ENCODE measurements at places on chromosomes 4 and X.
A peak's percentile ranks its signal among the peaks of the same experiment; 100 is the strongest.

DNA sequence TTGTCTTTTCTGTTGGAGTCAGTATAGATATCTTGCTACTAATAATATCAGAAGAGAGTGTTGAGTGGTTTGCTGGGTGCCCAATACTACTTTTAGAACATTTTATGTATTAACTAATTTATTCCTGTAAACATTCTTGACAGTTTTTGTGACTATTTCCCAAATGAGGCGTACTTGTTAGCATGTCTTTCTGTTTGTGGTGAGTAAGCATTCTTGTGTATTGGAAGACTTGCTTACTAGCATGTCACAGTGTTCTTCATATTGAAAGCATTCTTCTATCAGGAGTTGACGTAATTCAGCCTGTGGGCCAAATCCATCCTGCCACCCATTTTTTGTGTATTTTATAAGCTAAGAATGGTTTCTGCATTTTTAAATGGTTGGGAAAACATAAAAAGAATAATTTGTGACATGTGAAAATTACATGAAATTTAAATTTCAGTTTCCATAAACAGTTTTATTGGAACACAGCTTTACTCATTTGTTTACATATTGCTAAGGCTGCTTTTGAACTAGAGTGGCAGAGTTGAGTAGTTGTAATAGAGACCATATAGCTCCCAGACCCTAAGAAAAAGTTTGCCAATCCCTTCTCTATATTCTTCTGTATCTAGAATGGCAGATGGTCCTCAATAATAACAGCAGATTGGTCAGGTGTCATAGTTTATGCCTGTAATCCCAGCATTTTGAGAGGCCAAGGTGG, 20.4 kb downstream of the REPS2 start:
- DNase-seq = no peak

GRCh38 chr4:52091801-52092200, 40.7 kb downstream of the SPATA18 start:
- peak; percentile 36 for DNase-seq

- DNase-seq = no peak
These were observed 68.9 kb downstream of the INPP4B start for GRCh38 chr4:142777045-142777743.

DNA sequence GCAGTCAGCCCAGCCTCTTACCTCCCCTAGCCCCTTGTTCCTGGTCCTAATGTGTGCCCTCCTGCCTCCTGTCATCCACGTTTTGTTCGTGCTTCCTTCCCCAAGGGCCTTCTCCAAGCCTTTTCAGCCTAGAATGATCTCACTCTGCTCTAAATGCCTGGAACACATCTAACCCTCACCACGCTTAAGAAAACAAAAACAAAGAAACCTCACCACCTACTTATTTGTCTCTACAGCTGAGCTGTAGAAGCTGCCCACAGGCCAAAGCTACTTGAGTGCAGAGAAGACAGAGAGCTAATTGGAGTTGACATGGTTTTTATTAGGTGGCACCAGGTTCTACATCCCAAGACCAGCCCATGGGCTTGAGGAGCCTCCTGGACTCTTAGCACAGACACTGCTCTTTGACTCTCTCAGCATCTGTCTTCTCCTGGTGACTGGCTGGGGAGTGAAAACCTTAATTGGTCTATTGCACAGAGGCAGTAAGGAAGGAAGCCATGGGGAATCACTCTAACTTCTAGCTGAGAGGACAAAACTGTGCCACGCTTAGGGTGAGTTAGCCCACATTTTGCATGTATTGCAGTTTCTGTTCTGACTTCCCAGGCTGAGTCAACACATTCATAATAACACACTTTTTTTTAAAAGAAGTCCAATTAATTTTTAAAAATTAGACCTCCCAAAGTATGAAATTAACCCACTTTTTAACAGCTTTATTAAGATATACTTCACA, 52.3 kb upstream of the PDK3 start:
- no peak for DNase-seq

DNA sequence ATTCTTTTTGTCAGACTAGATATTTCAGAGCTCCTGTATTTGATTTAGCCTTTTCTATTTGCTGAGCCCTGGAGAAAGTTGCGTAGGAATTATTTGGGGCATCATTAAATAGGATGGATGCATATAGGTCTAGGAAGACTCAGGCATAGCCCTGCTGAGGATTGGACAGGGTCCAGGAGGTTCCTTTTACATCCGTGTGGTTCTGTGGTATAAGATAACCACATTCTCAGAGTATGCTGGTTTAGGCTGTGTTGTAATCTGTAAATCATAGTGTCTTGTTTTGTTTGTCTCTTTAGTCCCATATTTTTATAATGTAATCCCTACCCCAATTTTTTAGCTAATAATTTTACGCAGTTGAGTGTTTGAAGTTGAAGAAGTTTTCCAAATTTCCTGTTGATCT, 513.7 kb downstream of the RPA4 start:
- no peak for DNase-seq

- no peak for DNase-seq
These were observed 14.2 kb downstream of the ZNF185 start for GRCh38 chrX:152912106-152912505.

- DNase-seq = no peak
These were observed 21.1 kb downstream of the RBM10 start for GRCh38 chrX:47166126-47166525.

GRCh38 chr4:186946682-186947294, 223.1 kb upstream of the FAT1 start:
- peak; percentile 78 for DNase-seq

DNA sequence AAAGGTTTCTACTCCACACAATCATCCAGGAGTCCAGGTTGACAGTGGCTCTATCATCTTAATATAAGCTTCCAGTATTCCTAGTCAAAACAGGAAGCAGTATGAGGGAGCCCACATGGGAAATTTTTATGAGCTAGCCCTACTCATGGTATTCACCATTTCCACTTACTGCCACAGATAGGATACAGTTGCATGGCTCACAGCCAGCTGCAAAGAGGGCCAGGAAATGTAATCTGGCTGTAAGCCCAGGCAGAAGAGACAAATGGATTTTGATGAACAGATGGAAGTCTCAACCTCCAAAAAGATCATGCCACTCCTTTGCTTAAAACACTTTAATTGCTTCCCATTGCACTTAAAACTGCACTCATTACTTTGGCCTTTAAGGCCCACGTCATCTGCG, 150.6 kb downstream of the ADAMTS3 start:
- no peak for DNase-seq

DNA sequence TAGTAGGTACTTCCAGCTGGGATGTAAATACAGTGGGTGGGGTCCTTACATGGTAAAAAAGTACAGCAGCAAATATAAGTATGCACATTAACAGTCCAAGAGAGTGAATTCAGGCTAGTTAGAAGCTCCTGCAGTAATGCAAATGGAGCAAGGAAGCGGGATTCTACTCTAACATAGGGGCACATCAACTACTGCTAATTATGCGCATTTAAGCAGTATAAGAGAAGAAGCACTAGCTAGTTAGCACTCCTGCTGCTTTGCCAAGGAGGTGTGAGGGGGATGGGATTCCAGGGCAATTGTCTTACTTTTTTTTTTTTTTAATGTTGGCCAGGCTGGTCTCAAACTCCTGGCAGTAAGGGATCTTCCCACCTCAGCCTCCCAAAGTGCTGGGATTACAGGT, 284.1 kb downstream of the CHIC1 start:
- DNase-seq = no peak

DNA sequence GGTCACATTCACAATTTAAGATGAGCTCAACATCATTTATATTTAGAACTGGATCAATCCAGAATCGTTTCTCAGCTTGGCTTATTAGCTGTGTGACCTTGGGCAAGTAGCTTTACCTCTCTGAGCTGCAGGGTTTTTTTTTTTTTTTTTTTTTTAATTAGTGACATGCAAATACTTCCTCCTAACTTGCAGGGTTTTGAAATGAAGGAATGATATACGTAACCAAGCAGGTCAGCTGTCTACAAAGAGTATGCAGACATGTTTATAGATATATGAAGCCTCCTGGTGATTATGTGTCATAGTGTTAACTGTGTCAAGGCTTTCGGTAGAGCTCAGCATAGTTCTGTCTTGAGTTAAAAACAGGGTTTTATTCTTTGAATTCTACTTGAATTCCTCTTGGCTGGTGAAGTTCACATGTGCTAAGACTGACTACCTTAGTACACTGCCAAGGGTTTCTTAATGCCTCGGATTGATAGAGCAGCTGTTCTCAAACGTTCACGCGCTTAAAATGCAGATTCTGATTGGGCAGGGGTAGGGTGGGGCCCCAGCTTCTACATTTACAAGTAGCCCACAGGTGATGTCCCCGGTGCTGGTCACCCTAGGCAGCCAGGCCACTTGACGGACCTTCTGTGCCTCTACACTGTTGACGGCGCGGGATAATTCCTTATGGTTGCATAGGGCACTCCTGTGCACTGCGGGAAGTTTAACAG, 654 bp upstream of the STS start:
- DNase-seq = no peak

DNA sequence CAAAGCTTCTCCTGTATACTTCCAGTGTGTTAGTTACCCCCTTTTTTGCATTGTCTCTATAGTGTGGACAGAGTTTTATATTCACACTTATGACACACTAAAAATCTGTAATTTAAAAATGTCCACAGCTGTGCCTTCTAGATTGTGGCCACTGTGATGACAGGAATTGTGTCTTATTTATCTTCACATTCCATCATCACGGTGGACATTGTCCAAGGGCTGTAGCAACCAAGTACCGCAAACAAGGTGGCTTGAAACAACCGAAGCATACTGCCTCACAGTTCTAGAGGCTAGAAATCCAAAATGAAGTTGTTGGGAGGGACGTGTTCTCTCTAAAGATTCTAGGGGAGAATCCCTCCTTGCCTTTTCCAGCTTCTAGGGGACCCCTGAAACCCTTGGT, 32.3 kb downstream of the CHRNA9 start:
- peak; percentile 36 for DNase-seq

- DNase-seq = no peak
These were observed 393 bp downstream of the SH3KBP1 start for GRCh38 chrX:19886883-19887531.

DNA sequence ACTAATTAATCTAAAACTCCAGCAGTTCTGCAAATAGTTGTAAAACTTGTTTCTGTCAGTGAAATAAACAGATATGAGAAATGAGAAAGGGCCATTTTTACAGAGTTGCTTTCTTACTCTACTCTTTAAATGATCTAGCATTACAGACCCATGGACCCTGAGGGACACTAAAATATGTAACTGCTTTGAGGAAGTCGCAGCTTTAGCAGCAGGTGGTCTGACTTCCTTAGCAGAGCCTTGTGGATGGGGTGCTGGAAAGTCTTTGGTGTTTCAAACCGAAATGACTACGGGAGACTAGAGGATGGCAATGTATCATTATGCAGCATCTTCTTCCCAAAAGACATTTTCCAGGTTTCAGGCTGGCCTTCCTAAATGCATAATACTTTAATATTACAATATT, 18.7 kb downstream of the SHISA3 start:
- DNase-seq = no peak

DNA sequence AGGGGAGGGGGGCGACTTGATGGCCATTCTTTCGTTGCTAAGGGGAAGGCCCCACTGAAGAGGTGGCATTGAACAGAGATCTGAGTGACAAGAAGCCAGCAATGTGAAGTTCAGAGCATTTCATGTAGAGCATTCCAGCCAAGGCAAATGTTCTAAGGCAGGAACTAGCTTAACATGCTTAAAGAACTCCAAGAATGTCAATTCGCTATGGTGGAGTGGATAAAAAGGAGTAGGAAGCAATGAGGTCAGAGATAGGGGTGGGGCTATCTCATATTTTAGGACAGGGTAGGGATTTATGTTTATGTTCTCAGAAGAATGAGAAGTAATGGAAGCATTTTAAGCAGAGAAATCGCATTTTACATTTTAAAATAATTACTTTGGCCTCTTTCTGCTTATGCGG, 130.9 kb downstream of the TTC29 start:
- no peak for DNase-seq

DNA sequence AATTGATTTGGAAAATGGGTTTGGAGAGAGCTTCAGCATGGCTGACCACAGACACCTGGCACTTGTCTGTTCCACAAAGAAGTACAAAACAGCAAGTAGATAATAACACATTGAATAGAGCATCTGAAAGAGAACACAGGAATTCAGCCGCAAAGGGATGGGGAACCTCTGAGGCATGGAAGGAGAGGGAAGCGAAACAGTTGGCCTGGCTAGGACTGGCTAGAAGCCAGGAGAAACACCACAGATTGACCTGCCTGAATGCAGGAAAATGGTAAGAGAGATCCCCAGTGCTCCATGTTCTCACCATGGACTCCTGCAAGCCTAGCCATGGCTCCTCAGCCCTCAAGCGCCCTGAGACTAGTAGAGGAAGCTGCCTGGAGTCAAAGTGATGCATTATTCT, 169.7 kb upstream of the SH3RF1 start:
- DNase-seq = no peak

- DNase-seq = no peak
These were observed 11.7 kb upstream of the PTTG2 start for GRCh38 chr4:37948542-37948941.

- DNase-seq = peak; percentile 51
These were observed 45.9 kb upstream of the CDKN2AIP start for GRCh38 chr4:183398298-183399125.

DNA sequence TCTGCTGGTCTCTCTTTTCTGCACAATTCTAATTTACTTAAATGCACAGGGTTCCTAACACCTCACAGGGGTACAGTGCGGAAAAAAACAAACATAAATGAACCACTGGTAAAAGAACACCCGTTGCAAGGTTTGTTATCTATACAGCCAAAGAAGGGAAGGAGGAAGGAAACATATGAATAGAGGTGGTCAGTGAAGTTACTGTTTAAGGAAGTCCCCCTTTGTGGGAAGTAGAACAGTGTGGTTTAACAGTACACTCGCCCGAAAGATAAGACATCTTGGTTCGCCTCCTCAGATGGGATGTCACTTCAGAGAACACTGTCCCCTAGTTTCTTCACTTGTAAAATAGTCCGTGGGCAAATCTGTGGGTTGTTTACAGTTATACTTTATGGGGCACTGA, 57.5 kb downstream of the TEC start:
- DNase-seq = no peak

GRCh38 chrX:49842621-49843020, 13.5 kb downstream of the PAGE4 start:
- DNase-seq = peak; percentile 88

GRCh38 chr4:150078579-150079080, 385 bp downstream of the DCLK2 start:
- DNase-seq = no peak

DNA sequence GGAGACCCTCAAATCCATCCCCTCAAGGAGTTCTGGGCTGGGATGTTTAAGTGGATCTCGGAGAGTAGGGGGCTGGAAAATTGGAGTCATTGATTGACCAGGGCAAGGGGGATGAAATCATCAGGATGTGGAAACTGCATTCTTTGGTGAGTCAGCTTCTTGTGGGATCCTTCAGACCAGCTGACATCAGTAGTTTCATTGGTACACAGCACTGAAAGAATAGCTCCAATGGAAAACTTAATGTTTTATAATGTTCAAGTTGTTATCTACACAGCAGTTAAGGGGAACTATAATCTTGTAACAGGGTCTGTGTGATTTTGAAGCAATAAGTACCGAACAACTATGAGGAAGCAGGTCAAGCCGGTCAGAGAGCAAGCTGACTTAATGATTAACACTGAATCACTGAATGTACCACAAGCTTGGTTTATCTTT, 506.1 kb downstream of the RPA4 start:
- DNase-seq = no peak
